ENCODE measurements at places on chromosomes 16 and 17.

DNA sequence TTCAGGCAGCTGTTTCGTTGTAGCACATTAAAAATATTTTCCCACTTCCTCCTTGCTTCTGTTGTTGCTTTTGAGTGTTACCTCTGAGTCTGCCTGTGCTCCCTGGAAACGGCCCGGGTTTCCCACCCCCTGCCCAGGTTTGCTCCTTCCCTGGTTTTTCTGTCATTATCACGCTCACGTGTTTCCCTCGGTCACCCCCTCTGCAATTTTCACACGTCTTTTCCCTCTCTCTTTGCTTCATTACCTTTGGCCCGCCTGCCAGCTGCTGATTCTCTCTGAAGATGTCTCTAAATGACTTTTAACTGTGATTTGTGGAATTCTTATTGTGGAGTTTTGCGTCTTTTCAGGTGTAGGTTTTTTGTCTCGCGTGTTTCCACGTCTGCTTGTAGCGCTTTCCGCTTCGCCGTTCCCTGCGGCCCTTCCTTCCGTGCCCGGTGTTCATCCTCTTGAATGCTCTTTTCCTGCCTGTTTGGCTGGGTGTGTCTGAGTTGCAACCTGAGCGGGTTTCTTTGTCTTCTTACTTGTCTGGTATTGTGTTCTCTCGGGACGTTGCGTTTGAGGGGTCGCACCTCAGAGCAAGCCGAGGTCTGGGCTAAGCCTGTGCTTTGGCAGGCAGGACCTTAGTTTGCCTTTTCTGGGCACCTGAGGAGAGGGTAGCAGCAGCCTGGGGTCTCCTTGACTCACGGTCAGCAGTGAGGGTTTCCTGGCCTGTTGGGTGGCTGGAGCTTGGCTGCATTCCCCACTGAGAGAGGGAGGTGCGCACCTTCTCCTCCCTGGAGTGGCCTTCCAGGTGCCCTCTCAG, 96.3 kb upstream of the ZNF750 start:
- DNase-seq, result no peak

- DNase-seq, result no peak
These were observed 26.5 kb upstream of the AKTIP start for GRCh38 chr16:53529513-53529912.

DNA sequence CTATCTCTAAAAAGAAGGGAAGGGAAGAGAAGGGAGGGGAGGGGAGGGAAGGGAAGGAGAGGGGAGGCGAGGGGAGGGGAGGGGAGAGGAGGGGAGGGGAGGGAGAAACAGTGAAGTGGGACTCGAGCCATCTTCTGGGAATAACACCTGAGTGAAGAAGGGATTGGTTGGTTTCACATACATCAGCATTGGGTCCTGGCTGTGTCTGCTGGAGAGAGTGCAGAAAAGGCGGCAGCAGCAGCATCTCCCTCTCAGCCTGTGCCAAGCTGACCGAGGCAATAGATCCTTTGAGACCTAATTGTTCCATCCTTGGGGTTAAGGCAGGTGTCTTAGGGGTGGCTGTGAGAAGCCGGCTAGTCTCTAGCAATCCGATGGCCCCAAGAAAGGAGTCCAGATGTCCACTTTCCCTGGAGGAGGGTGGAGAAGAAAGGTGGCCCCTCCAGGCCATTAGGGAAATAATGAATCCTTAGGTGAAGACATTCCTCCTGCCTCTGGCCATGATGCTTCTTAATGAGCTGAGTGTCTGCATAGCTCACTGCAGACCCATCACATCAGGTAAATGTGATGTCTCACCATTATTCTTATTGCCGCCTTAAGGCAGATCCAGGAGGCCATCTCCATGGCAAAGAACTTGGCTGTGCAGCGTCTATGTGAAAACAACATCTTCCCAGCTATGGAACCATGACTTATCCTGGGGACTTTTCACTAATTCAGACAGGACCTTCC, 71.6 kb downstream of the WIPI1 start:
- no peak for DNase-seq

- no peak for DNase-seq
These were observed 110.4 kb downstream of the MAP2K6 start for GRCh38 chr17:69524854-69525253.

Data from cortex of kidney (tissue), 1 donor.